Activated gamma-delta T cell treated with Interleukin-2 at 50 U/mL for 16 hours (primary cell): ENCODE measurements at places on chromosomes 4 and X.

GRCh38 chr4:24256547-24256946 lies 327.8 kb downstream of the DHX15 start:
- no peak for DNase-seq

DNA sequence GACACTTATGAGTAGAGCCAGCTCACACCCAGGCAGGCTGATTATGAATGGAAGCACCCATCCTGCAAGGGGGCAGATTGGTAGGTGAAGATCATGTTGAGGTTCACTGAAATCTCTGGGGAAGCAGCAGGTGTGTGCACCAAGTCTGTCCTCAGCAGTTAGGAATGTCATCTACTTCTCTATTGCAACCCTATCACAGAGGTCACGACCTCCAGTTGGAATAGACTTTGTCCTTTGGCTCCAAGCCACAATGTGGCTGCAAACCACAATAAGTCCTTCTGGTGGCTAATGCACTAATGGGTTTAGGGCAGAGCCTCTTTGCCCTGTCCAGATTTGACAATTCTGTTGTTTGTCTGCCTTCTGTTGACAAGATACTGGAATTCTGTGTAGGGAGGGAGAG lies 1056.7 kb downstream of the PCDH19 start:
- no peak for DNase-seq

GRCh38 chrX:109880629-109881028 lies 122.3 kb upstream of the TMEM164 start:
- DNase-seq, result no peak

DNA sequence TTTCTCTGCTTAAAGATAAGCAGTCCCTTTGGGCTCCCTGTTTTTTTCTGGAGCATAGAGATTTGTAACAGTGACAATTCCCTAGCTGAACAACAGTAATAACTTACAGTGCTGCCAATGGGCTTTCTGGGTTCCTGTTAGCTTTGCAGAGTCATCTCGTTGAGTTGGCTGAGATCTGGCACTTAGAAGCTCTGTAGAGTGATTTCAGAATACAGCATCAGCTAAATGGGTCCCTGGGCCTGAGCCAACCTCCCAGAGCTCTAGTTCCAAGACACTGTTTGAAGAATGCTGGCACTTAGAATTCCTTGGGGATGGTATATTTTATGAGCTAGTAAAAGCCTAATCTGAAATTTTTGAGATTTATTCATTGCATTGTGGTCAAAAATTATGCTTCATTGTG lies 43.5 kb upstream of the SERTM2 start:
- DNase-seq, result no peak

GRCh38 chr4:168259096-168259495 lies 59.5 kb downstream of the DDX60 start:
- DNase-seq, result no peak

- no peak for DNase-seq
Measured at GRCh38 chrX:125089761-125090445, 229.8 kb upstream of the TEX13C start.

GRCh38 chr4:46442963-46443362 lies 53.0 kb upstream of the GABRA2 start:
- no peak for DNase-seq

GRCh38 chrX:153673428-153674218 lies at the start of gene PNCK:
TSS of gene PNCK (minus strand) at chrX:153673813. CDS start at chrX:153673076, 737 bp downstream.
- DNase-seq, result no peak

GRCh38 chr4:139658586-139659382 lies 6.8 kb upstream of the MGST2 start:
- DNase-seq, result no peak

DNA sequence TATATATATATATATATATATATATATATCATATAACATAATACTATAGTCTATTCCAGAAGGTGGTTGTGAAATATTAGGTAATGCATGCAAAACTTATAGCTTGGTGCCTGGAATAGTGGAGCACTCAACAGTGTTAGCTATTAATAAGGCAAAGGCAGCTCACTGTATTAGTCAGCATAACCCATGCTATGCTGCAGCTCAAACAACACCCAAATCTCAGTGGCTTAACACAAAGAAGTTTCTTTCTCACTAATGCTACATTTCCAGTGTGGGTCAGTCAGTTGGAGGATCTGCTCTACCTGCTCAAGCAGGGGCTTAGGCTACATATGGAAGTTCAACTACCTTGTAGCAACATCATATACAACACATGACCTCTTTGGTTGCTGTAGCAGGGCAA lies 5.2 kb upstream of the RPGR start:
- DNase-seq, result no peak

- no peak for DNase-seq
Measured at GRCh38 chrX:53262918-53263394, 18.4 kb downstream of the IQSEC2 start.

GRCh38 chrX:130654409-130654950 lies 248.5 kb downstream of the ENOX2 start:
- DNase-seq, result no peak

GRCh38 chr4:106773076-106773905 lies 262.8 kb downstream of the DKK2 start:
- DNase-seq, result no peak

- no peak for DNase-seq
Measured at GRCh38 chr4:183014361-183015084, 84.5 kb upstream of the WWC2 start.

GRCh38 chr4:159210975-159211374 lies 108.1 kb downstream of the RAPGEF2 start:
- DNase-seq, result no peak

GRCh38 chrX:101219116-101219863 lies at the start of gene DRP2:
TSS of gene DRP2 (plus strand) at chrX:101219786. CDS start at chrX:101231648, 11,862 bp downstream.
- no peak for DNase-seq

DNA sequence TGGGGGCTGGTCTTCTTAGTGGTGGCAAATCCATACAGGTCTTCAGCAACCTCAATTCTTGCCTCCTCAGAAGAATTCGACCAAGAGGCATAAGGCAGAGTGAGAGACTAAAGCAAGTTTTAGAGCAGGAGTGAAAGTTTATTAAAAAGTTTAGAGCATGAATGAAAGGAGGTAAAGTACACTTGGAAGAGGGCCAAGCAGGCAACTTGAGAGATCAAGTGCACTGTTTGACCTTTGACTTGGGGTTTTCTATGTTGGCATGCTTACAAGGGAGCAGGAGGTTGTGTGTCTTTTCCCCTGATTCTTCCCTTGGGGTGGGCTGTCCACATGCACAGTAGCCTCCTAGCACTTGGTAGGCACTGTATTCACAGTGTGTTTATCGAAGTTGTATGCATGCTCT lies 91.2 kb downstream of the CPE start:
- DNase-seq, result no peak

- no peak for DNase-seq
Measured at GRCh38 chr4:65635051-65635821, 35.1 kb downstream of the EPHA5 start.

- no peak for DNase-seq
Measured at GRCh38 chrX:16491461-16491860, 158.5 kb upstream of the S100G start.

GRCh38 chr4:138437263-138437851 lies 195.2 kb upstream of the SLC7A11 start:
- DNase-seq, result no peak

GRCh38 chr4:98862371-98862770 lies 66.6 kb downstream of the EIF4E start:
- no peak for DNase-seq
